Pancreas (tissue), 10 donors: ENCODE measurements at places on chromosomes 3 and 15. TPM values are rescaled to one million over a fixed set of nuclear protein-coding genes. Genes with fewer than 3 reads are reported as not detected.

Gene RTP3
- not detected for total RNA-seq

GRCh38 chr3:95810462-95810861, 1003.9 kb upstream of the EPHA6 start:
- DNase-seq, result no peak

Gene ROPN1
- not detected for total RNA-seq

DNA sequence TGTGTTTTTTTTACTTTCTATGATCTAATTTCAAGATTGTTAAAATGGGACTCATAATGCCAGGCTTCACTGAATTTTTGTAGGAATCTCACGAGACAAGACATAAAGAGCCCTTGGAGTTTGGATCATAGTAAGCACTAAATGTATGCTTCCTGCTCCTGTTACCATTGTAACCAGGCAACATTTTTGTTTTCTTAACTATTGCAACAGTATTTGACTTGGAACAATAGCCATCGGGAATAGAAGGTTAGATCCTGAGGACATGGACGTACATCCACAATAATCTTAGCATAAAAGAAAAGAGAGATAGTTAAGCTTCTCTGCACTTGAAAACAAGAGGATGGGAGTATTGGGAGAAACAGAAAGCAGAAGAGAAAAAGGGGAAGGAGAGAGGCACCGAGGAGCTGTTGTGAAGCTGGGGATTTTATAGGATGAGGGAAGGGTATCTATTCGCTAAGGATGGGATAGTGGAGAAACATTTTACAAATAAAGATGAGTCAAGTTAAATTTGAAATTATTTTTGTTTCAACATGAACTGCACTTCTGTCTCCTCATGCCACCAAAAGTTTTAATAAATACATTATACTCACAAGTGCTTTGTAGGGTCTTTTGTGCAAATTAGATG, 131.4 kb downstream of the TMCO5A start:
- no peak for DNase-seq

GRCh38 chr15:70521576-70522322, 241.6 kb downstream of the UACA start:
- DNase-seq, result no peak

Gene PLAAT1
- 0.55 TPM for total RNA-seq

DNA sequence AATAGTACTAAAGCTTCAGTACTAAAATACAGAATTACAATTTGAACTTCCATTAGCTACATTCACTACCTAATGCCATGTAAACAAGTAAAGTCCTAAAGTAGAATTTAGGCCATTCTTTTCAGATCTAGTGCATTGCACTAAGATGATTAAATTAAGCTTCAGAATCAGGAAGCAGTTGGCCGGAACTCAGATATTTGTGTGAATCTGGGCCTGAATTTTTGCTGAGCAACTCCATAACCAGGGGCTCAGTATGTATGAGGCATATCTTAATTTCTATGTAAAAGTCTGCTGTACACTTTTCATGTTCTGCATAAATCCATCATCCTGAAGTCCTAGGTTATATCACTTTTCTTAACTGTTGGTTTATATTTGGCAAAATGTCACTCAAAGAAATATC, 246.4 kb downstream of the RBMS3 start:
- no peak for DNase-seq

DNA sequence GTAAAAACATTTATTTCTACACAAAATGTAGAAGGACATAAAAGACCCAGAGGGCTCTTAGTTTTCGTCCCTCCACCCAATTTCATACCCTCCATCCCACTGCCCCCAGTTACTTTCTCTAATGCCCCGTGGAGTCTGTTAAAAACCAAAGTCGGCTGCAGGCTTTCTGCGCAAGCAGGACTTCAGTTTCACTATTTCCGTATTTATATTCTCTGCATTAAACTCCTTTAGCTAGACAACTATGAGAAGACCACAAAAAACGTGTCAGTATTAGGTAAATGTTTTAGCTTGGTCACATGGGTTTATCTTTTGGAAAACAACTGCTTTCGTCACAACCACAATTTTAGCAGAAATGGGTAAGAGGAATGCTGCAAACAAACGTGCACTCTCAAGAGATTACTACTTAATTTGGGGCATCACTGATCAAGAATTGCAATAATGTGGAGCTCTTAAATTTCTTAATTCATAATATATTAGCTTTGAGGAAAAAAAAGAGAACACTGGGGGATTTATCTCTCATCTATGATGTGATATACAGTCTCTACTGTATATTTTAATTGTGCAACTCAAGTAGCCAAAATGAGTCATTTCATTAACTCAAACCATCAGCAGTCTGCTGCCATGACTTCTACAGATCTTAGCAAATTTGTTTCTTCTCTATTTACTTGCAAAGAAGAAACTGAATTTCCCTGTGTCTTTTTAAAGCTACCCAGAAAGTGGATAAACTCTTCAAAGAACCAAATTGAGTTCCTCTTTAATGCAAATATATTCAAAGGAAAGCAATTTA, 740 bp upstream of the NSMCE3 start:
- no peak for DNase-seq

Gene GLDN
- total RNA-seq, result 16.8 TPM

GRCh38 chr15:88300861-88301260, 44.3 kb upstream of the NTRK3 start:
- DNase-seq, result no peak

- DNase-seq, result no peak
Observed at GRCh38 chr3:34005886-34006285, 207.5 kb downstream of the PDCD6IP start.

DNA sequence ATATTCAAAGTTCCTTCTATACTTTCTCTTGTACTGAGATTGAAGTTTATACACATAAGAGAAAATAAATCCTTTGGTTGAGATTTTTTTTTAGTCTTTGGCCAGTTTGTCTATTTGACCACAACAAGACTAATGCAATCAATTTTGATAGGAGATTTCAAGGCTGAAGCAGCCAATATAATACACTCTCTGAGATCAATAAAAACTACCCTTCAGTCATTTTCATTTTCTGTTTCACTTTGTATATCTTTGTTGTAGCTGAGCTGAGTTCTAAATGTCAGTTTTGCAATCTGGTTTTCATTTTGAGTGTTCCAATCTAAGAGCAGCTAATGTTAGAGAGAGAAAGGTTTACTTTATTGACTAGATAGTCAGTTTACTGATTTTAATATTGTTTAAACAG, 623.8 kb upstream of the ROBO1 start:
- DNase-seq, result no peak

GRCh38 chr3:170600005-170600624, 14.2 kb upstream of the SLC7A14 start:
- DNase-seq, result no peak

DNA sequence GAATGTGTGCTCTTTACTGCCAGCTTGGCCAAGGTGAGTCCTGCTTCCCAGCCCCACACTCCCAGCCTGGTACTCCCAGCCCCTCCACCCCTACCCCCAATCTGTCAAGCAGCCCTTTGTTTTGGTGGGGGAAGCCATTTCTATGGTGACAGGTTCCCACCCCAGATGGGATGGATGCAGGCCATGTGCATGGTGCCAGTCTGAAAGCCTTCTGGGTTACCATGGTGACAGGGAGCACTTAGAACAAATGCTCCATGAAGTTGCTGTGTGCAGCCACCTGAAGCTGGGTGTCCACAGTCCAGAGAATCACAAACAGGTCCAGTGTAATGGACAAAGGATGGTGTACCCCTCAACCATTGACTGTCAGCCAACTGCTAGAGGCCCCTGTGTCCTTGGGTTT, 19.1 kb upstream of the VILL start:
- no peak for DNase-seq
